Osteoblast (primary cell): ENCODE measurements at places on chromosomes 7 and 10. TPM values are rescaled to one million over a fixed set of nuclear protein-coding genes. Genes with fewer than 3 reads are reported as not detected.

Gene CDNF
- total RNA-seq: 1.8 TPM in 2 replicates

Gene SLC26A3
- not detected in 2 replicates for total RNA-seq

Gene MMP21
- not detected in 2 replicates for total RNA-seq

Gene CPN1
- total RNA-seq: not detected in 2 replicates

Gene MINDY4
- total RNA-seq: 8.5 and 10.5 TPM in 2 replicates

DNA sequence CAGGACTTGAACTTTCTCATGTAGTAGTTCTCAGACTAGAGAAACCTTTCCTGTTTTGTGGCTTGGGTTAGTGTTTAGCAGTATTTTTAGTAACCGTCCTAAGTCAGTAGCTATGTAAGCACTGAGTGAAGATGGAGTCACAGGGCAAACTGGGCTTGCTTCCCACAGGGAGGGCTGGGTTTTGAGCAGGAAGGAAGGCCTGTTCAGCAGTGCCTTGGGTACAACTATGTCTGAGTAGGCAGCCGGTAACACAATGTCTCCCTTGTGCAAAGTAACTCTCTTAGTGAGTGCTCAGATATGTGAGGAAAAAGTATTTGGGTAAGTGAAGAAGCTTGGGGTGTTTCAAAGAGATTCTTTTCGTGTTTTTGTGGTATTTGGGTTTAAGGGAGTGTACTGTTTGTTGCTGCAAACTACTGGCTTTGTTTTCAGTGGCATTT lies 96.4 kb downstream of the CCSER2 start:
- peaks cover 11% of the 10 kb centered on the region for H3K36me3 ChIP-seq
- H3K4me3 ChIP-seq: peak overlapping the region; percentile 53
- no peaks in the 10 kb centered on the region for H3K27me3 ChIP-seq

GRCh38 chr10:75097666-75098285 lies 13.7 kb upstream of the SAMD8 start:
- no peaks in the 10 kb centered on the region for H3K27me3 ChIP-seq
- H3K4me1 ChIP-seq: no peaks in the 10 kb centered on the region
- H3K27ac ChIP-seq: no peak overlapping the region
- DNase-seq: peak; percentile 87

DNA sequence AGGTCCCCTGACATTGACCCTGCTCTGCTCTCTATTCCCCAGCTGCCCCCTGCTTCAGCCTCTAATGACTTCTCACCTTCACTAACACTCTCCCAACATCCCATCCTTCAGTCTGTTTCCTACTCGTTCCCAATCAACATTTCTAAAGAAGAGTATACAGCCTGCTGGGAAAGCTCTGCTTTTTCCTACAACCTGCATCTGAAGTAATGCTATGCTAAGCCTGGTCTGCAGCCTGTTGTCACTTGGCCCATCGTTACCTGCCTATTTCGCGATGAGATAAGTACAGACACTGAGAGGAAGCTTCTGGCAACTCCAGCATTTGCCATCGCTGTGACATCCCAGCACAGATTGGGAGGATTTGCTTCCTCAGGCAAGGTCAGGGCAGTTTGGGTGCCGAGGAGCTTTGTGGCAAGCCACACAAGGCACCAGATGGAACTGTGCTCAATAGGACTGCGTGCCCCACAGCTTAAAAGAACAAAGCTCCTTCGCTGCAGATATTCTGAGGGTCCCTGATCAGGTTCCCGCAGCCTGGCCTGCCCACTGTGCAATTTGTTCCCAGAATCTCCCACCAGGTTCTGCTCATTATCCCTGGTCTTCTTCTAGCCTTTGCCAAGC lies 51.4 kb downstream of the PKD1L1 start:
- peaks cover 7% of the 10 kb centered on the region for H3K4me1 ChIP-seq
- no peak overlapping the region for H3K27ac ChIP-seq
- H3K4me3 ChIP-seq: no peak overlapping the region
- no peaks in the 10 kb centered on the region for H3K36me3 ChIP-seq
- no peaks in the 10 kb centered on the region for H3K27me3 ChIP-seq

DNA sequence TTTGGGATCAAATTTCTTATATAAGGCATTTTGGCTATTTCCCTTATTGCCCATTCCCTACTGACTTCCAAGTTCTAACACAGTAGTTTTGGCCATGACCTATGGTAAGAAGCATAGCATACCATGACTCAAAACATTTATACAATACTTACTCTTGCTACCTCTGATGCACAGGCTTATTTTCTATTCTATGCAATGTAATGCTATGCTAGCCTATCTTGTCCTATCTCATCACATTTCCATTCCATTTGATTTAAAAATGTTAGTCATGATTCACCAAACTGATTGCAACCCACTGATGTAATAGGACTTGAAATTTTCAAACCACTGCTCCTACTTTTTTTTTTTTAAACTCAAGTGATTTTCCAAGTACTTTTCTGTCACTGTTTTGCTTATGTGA lies 658.5 kb downstream of the TYW1 start:
- no peak overlapping the region for H3K27ac ChIP-seq
- H3K36me3 ChIP-seq: no peaks in the 10 kb centered on the region
- H3K4me1 ChIP-seq: no peaks in the 10 kb centered on the region
- DNase-seq: no peak
- no peaks in the 10 kb centered on the region for H3K27me3 ChIP-seq

DNA sequence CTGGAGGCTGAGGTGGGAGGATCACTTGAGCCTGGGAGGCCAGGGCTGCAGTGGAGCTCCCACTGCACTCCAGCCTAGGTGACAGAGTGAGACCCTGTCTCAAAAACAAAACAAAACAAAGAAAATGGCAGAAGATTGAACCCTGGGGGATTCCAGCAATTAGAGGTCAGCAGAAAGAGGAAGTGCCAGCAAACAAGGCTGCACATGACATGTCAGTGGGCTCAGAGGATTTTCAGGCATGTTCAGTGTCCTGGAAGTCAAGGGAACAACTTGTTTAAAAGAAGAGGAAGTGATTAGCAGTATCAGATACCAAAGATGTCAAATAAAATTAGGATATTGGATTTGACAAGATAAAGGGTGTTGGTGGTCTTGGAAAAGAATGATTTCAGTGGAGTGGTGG lies 32.3 kb downstream of the RAB18 start:
- H3K36me3 ChIP-seq: peaks cover 45% of the 10 kb centered on the region
- no peaks in the 10 kb centered on the region for H3K4me1 ChIP-seq
- DNase-seq: no peak

DNA sequence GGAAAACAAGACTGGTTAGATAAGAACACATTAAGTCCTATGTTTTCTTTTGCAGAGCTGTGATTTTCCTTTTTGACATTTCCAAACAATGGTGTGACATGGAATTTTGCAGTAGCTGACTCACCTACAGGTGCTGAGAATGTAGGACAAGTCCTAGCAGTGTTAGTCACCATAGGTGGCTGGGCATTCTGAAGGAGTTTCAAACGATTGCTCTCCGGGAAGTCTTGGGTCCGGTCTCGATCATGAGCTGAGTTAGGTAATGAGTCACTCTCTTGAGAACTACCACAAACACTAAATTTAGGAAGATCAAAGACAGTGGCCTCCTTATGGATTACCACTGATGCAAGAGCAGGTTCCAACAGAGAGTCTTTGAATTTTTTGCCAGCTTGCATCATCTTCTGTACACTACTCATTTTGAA lies 3.6 kb downstream of the FIGNL1 start:
- no peak overlapping the region for H3K4me3 ChIP-seq
- no peak overlapping the region for H3K27ac ChIP-seq
- H3K36me3 ChIP-seq: peaks cover 6% of the 10 kb centered on the region
- DNase-seq: no peak

- no peak overlapping the region for H3K4me3 ChIP-seq
- no peak overlapping the region for H3K27ac ChIP-seq
- peaks cover 15% of the 10 kb centered on the region for H3K36me3 ChIP-seq
- no peaks in the 10 kb centered on the region for H3K27me3 ChIP-seq
- peaks cover 2% of the 10 kb centered on the region for H3K4me1 ChIP-seq
Observed at GRCh38 chr10:127431525-127431924, 117.6 kb upstream of the NPS start.

GRCh38 chr7:50791938-50792341 lies 9.2 kb upstream of the GRB10 start:
- peaks cover 12% of the 10 kb centered on the region for H3K4me1 ChIP-seq
- H3K36me3 ChIP-seq: no peaks in the 10 kb centered on the region

GRCh38 chr10:66805612-66806011 lies 120.2 kb upstream of the LRRTM3 start:
- no peaks in the 10 kb centered on the region for H3K36me3 ChIP-seq
- no peaks in the 10 kb centered on the region for H3K4me1 ChIP-seq
- no peak for DNase-seq
- no peaks in the 10 kb centered on the region for H3K27me3 ChIP-seq
- H3K27ac ChIP-seq: no peak overlapping the region

DNA sequence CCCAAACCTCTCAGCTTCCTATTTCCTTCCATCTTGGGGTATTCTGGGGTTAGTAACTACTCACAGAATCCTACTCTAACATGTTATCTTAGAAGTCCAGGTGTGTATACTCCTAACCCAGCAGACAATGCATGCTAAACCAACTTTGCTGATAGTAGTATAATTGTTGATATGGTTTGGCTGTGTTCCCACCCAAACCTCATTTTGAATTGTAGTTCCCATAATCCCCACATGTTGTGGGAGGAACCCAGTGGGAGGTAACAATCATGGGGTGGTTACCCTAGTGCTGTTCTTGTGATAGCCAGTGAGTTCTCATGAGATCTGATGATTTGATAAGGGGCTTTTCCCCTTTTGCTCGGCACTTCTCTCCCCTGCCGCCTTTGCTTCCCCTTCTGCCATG lies 135.1 kb downstream of the CHRM2 start:
- H3K27ac ChIP-seq: no peak overlapping the region
- no peak overlapping the region for H3K4me3 ChIP-seq
- H3K4me1 ChIP-seq: peaks cover 21% of the 10 kb centered on the region
- DNase-seq: no peak

DNA sequence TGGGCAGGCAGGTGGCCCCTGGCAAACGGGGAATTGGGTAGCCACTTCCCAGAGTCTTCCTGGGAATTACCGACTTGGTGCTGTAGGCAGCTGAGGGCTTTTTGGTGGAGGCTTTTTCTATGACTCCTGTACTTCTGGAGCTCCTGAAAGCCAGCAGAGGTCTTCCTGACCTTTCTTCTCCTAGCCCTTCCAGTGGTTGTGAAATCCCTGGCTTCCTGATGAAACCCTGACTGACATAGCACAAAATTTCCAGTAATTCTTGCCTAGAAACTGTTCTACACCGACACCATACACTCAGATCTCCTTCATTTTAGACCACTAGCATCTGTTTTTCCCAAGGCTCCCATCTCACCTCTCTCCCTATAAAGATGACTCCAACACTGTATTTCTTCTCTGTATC lies 120.2 kb downstream of the STRA8 start:
- H3K4me3 ChIP-seq: no peak overlapping the region
- DNase-seq: no peak
- peaks cover 13% of the 10 kb centered on the region for H3K27me3 ChIP-seq
- H3K4me1 ChIP-seq: peaks cover 4% of the 10 kb centered on the region

DNA sequence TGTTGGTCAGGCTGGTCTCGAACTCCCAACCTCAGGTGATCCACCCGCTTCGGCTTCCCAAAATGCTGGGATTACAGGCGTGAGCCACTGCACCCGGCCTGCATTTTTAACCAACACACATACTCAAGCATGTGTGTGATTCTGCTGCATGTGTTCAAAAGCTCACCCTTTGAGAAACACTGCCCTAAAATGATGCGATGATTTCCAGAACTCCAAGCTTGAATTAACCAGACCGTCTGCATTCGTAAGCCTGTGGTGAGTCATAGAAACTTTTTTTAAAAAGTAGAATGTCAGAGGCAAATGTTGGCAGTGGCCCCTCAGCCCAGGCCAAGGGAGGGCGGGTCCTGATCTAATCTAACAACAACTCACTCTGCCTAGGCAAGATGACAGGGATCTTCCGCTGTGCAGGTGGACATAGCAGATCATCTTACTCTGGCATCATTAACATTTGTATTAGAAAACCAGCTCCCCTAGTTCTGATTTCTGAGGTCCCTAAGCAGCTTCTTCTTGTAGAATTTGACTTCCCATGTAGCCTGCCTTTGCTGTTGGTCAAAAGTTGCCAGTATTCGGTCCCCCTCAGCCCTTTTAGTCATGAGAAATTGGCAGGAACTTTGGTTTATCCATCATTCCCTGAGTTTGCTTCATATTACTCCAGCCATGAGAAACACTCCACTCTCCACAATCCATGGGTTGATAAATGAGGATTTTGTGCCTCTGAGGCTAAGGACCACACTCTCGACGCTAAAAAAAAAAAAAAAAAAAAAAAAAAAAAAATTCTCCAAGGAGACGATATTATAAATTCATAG lies 190.4 kb downstream of the SKIDA1 start:
- H3K27me3 ChIP-seq: no peaks in the 10 kb centered on the region
- DNase-seq: peak; percentile 84
- H3K27ac ChIP-seq: peak overlapping the region; percentile 34
- H3K36me3 ChIP-seq: no peaks in the 10 kb centered on the region
- H3K4me3 ChIP-seq: no peak overlapping the region

GRCh38 chr7:51228386-51228958 lies 88.1 kb downstream of the COBL start:
- no peak overlapping the region for H3K27ac ChIP-seq
- DNase-seq: no peak
- H3K4me1 ChIP-seq: no peaks in the 10 kb centered on the region

DNA sequence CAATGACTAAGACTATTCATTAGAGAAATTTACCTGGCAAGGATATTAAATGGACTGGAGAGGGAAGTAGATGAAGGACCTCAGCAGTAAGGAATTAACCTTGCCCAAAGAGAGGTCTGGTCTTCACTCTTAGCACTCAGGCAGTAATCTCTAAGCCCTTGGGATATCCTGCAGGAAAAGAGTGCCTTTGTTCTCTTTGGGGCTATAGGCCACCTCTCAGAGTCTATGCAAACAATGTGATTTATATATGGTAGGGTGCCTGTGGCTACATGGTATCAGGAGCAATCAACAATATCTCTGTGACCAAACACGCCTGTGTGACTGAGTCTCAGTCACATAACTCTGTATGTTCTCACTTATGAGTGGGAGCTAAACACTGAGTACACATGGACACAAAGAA lies 154.7 kb upstream of the CDK1 start:
- no peak overlapping the region for H3K4me3 ChIP-seq
- H3K27ac ChIP-seq: no peak overlapping the region
- H3K36me3 ChIP-seq: no peaks in the 10 kb centered on the region
- no peaks in the 10 kb centered on the region for H3K4me1 ChIP-seq
- no peaks in the 10 kb centered on the region for H3K27me3 ChIP-seq

- H3K36me3 ChIP-seq: peaks cover 32% of the 10 kb centered on the region
- H3K4me1 ChIP-seq: peaks cover 9% of the 10 kb centered on the region
- peak overlapping the region; percentile 93 for H3K4me3 ChIP-seq
- peak; percentile 93 for DNase-seq
Observed at GRCh38 chr7:149196705-149197171, 1.4 kb downstream of the ZNF282 start.

- DNase-seq: no peak
- no peak overlapping the region for H3K4me3 ChIP-seq
- no peaks in the 10 kb centered on the region for H3K4me1 ChIP-seq
Observed at GRCh38 chr10:24503461-24504320, 220.0 kb downstream of the ARHGAP21 start.

DNA sequence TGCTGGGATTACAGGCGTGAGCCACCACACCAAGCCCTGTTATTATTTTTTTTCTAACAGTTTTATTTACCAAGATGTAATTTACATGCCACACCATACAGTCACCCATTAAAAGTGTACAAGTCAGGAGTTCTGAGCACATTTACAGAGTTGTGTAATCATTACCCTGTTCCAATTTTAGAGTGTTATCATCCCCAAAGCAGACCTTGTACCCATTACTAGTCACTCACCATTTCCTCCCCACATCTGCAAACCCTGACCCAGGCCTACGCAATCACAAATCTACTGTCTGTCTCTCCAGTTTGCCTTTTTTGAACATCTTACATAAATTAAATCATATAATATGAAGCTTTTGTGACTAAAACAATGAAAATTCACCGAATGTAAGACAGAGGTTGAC lies 402.9 kb upstream of the FOXK1 start:
- no peaks in the 10 kb centered on the region for H3K4me1 ChIP-seq
- H3K27me3 ChIP-seq: no peaks in the 10 kb centered on the region
- no peak overlapping the region for H3K27ac ChIP-seq
- no peaks in the 10 kb centered on the region for H3K36me3 ChIP-seq
